ENCODE measurements at places on chromosomes 1 and 21.

DNA sequence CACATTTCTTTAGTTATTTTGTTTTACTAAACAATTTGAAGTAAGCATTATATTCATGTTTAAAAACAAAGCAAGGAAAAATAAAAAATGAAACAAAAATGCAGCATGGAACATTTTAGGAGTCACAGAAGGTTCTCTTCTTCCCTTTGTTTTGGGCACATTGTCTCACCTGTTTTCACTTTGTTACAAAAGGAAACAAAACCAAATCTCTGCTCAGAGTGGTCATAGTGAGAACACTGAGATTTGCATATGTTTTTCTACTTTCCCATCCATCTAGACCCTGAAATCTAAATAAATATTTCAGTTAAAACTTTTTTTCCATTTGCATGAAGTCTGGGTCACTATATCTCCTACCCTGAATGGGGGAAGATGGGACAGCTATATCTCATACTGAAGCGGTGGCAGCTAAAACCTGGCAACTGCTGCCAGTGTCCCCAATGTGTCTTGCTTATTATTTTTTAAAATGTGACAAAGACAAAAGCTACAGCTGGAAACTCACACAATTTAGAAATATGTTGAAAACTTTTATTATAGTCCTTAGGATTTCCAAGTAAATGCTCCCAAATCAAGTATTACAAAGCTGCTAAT lies 3.5 kb downstream of the EXOC8 start:
- no peak for DNase-seq

DNA sequence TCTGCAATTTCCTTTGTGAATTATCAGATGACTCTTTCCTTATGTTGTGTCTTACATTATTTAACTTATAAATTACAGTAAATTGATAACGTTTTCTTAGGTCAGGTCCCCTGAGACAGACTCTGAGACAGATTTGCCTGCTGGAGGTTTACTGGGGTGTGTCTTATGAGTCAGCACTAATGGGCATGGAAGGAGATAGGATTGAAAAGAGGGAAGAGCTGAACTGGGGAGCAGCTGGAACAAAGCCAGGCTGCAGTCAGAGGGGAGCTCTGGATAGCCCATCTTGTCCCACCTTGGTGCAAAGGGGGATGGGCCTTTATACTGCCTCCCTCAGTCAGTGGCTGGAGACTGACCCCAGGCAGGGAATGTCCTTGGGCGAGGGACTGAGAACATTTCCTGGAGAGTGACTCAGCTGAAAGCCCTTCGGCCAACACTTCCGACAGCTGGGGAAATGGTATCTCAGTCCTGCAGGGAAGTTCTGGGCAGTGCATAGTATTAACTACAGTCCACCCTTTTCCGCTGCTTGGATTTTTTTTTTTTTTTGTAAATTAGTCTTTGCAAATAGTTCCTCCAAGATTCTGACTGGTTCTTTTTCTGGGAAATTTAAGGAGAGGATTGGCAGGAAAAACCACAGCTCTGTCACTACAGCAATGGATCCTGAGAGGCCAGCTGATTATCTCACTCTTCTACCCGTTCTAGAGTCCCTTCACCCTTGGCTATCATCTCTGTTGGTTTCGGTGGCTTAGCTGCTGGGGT lies 39.1 kb upstream of the CDC42BPA start:
- peak; percentile 63 for DNase-seq

GRCh38 chr1:235954306-235955283 lies 87.9 kb upstream of the LYST start:
- peak; percentile 86 for DNase-seq

GRCh38 chr1:211531194-211532087 lies 39.5 kb upstream of the RD3 start:
- no peak for DNase-seq

- peak; percentile 62 for DNase-seq
Measured at GRCh38 chr21:46483300-46484295, 24.9 kb downstream of the DIP2A start.

DNA sequence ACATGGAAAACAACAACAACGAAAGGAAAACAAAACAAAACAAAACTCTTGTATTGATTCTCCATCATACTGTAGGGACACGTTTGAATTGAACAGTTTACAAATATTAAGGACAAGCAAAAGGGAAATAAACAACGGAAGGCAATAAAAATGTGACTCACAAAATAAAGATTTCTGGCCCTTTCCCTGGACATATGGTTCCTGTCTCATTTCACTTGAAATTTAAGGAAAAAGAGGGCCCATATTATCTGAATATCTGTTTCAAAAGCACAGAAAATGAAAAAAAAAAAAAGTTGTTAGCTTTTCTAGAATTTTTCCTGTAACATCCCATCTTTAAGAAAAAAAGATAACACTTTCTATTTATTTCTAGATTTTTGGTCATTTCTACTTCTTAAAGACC lies 3.6 kb upstream of the PKN2 start:
- DNase-seq, result no peak

- DNase-seq, result no peak
Measured at GRCh38 chr1:239886266-239886665, 205.4 kb upstream of the FMN2 start.

DNA sequence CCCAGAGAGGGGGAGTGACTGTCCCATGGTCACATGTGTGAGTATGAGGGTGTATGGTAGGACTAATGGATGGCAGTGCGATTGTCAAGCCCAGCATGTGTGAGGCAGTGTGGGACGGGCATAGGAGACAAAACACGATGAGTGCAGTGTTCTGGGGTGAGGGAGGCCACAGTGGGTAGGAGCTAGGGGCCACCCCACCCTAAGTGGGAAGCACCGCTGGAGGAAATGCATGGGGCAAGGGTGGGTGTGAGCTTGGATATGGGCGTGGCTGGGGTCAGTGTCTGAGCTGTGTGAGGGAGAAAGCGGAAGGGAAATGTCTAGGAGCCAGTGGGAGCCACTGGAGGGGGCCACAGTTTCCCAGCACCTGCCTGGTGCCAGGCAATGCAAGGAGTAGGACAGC lies 56.5 kb downstream of the FOXO6 start:
- DNase-seq, result no peak

GRCh38 chr1:153386500-153386901 lies 4.4 kb downstream of the S100A8 start:
- DNase-seq, result peak; percentile 77

DNA sequence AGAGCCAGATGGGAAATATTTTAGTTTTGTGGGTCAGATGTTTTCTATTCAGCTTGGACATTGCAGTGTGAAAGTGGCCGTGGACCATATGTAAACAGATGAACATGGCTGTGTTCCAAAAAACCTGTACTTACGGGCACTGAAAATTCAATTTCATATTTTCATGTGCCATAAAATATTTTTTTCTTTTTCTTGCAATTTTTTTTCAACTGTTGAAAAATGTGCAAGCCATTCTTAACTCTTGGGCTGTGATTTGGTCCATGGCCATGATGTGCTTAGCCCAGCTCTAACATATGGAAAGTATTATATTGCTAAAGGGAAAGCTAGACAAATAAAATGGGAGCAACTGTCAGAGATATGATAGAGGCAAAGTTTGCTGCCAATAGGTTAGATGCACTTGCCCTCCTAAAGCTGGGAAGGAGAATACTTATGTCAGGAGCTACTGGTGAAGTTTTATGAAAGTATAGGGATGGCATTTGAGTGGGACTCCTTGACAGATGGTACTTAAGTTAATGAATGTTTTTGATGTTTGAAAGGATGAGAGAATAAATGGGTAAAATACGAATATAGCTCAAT lies 240.3 kb downstream of the RYR2 start:
- DNase-seq, result no peak

DNA sequence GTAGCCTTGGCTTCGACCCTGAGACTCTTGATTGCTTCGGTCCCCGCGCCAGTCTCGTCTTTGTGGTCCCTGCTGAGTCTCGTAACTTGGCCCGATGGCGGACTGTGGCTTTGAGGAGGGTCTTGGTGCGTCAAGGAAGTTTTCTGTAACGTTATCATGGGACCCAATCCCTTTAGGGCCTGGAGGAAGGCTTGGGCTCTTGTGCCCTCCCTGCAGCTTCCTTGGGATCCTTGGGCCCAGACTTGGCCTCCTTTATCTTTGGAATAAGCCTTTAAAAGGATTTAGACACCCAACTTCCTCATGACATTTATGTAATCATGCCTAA lies 371 bp downstream of the ZMPSTE24 start:
- peak; percentile 43 for DNase-seq

GRCh38 chr1:222852326-222852725 lies 37.5 kb downstream of the DISP1 start:
- no peak for DNase-seq

DNA sequence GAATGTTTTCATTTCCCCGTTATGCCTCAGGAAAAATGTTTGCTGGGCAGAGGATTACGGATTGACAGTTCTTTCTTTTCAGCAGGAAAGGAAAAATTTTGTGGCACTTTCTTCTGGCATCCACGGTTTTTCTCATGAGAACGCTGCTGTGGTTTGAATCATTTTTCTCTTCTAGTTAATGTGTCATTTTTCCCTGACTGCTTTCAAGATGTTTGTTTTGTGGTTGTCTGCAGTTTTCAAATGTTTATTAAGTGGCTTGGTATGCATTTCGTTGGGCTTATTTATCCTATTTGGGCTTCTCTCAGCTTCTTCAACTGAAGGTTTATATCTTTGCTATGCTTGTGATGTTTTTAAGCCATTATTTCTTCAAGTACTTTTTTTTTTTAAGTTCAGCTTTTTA lies 359.0 kb downstream of the RGS7 start:
- DNase-seq, result no peak

- no peak for DNase-seq
Measured at GRCh38 chr1:239835946-239836440, 255.7 kb upstream of the FMN2 start.

DNA sequence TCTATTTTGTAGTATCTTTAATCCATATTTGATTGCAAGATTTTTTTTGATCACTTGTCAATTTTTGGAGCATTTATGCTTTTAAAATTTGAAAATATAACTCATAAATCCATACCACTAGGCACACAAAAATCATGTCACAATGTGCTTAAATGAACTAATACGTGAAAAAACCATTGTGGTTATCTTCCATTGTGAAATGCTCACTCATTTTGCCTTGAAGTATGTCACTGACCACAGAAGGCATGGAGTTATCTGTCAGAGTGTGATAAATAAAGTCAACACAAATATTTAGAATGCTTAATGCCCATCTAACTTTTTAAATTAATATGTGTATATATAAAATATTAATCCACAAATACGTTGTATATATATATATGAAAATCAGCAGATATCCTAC lies 347.2 kb downstream of the PTPRC start:
- peak; percentile 57 for DNase-seq

DNA sequence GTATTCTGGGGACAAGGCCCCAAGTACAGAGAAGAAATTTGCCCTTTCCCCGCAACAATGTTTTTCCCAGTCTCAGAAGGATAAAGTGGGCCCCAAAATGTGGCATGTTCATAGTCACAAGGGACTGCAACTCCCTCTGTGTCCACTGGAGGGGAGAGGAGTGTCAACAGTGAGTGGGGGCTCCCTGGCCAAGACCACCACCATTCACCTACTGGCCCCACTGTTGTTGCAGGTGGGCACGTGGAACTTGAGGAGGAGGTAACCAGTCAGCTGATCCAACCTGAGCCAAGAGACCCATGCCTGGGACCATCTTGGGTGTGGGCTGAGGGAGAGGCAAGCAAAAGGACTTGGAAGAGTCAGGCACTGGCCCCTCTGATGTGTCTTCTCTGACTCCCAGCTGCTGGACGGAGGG lies 777 bp downstream of the NUDT17 start:
- peak; percentile 74 for DNase-seq

DNA sequence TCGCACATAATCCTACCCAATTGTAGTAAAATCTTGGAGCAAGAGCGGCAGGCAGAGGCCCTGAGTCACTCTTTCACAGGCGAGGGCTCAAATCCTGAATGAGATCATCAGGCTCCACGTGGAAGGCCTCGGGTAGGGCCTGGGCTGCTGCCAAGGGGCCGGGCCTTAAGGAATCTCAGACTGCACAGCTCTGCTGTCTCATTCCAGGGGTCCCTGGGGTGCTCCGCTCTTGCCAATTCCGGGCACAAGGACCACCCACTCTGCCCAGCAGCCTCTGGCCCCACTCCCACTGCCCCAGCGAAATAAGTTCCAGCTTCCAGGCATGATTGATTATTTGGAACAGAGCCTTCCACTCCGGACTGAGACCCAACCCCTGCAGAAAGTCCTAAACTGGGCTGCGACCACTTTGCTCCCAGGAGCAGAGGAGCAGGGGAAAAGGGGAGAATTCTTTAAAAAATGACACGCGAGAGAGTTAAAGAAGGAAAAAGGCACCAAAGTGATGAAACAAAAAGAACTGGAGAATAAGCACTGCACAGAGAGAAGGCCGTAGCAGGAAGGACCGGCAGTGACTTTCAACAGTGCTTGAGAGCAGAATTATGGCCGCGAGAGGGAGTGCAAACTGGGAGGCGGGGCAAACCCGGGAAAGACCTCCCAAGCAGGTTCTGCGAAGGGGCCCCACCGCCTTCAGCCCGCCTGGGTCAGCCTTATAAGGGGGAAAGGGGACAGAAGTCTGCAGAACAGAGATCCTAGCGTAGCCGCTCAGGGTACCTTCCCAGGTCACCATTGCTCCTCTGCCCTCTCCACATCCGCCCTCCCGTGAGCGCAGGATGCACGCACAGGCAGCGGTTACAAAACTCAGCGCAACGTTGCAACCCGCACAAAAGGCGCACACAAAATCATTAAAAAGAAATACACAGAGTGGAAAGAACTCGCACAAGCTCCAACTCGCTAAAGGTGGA lies 2.0 kb downstream of the ADAMTS1 start:
- peak; percentile 75 for DNase-seq

GRCh38 chr1:25232866-25233784 lies 823 bp upstream of the SYF2 start:
- peak; percentile 99 for DNase-seq

DNA sequence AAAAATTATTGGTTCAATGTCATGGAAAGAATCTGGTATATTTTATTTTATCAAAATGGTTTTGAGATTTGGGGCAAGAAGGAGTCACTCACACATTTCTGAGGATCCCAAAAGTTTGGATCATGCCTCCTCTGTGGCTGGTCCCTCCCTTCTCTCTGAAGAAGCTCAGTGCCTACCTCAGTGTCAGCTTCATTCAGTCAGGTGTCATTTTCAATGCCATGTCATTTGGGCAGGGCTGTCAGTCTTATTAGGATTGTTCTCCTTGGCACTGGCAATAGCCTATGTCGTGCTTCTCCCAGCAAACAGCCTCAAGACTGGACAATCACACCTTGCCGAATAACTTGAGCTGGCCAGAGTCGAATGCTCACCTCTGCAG lies 264.5 kb upstream of the CAMK1G start:
- DNase-seq, result no peak

GRCh38 chr1:201653233-201653632 lies 114.3 kb downstream of the NAV1 start:
- peak; percentile 75 for DNase-seq

DNA sequence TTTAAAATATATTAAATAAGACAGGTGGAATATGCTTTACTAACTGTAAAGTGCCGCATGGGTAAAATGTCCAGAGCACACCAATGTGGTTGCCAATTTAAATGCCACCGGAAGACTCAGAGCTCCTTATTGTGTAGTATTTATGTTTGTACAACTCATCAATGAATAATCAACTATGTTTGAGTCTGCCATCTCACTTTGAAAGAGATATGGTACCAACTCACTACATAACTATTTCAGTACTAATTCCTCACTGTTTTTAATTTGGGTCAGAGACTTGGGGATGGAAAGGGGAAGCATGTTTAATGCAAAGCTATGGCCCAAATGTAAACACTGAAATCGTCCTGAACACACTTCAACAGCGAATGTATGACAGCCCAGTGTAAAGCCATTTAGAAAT lies 144.8 kb downstream of the NR5A2 start:
- no peak for DNase-seq

GRCh38 chr1:180800945-180801344 lies 111.8 kb upstream of the KIAA1614 start:
- DNase-seq, result no peak

GRCh38 chr1:236692742-236693141 lies 6.4 kb downstream of the ACTN2 start:
- no peak for DNase-seq

- DNase-seq, result no peak
Measured at GRCh38 chr21:17598437-17598836, 14.3 kb downstream of the BTG3 start.

Measured in hematopoietic multipotent progenitor cell treated with erythropoietin and hydrocortisone succinate and interleukin-3 and kit ligand, for 4 days (in vitro differentiated cells).